NCI-H460 (cell line): ENCODE measurements at places on chromosomes 12 and 14. TPM values are rescaled to one million over a fixed set of nuclear protein-coding genes. Genes with fewer than 3 reads are reported as not detected.

PRORP gene
- total RNA-seq = 32.8 and 35.4 TPM in 2 replicates

NKX2-1 gene
- total RNA-seq = not detected in 2 replicates

OVCH1 gene
- total RNA-seq = 0.02 TPM in 1 of 2 replicates, not detected in the other

ADCY4 gene
- 0.40 TPM in 1 of 2 replicates, not detected in the other for total RNA-seq

ASPG gene
- 0.14 and 0.50 TPM in 2 replicates for total RNA-seq

CPM gene
- 1.4 and 2.7 TPM in 2 replicates for total RNA-seq

ASIC1 gene
- total RNA-seq = 4.7 and 6.0 TPM in 2 replicates

KRT86 gene
- 0.78 and 0.92 TPM in 2 replicates for total RNA-seq

SLC39A9 gene
- 126 and 137 TPM in 2 replicates for total RNA-seq
